ENCODE measurements at places on chromosomes 5 and 9.

DNA sequence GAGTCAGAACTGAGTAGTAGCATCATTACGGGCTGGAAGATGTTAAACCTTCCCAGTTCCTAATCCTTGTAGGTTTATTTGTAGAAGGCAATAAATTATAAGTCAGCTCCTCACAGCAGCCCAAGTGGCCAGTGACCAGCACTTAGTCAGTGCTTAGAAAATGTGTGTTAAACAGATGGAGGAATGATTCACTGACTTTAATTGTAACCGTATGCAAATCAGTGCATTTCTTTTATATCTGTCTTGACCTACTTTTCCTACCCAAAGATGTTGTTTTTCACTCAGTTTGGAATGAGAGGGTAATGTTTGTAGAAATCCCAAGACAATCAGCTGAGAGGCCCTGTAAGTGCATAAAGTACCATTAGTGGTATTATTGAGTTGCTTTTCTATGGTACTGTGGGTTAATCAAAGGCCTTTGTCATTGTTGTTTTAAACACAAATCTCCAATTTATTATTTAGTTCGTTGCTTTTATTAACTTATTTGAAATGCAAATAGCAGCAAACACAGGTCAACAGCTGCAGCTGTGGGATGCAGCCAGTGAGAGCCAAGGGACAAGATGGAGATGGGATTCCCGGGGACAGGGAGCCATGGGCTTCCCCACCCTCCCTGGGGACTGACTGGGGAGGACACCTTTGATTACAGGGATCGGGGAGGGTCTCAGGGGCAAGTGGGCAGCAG is 49.8 kb downstream of the MAP1B start:
- no peak for DNase-seq

GRCh38 chr5:174935854-174936474 is 211.6 kb downstream of the MSX2 start:
- DNase-seq = peak; percentile 38

DNA sequence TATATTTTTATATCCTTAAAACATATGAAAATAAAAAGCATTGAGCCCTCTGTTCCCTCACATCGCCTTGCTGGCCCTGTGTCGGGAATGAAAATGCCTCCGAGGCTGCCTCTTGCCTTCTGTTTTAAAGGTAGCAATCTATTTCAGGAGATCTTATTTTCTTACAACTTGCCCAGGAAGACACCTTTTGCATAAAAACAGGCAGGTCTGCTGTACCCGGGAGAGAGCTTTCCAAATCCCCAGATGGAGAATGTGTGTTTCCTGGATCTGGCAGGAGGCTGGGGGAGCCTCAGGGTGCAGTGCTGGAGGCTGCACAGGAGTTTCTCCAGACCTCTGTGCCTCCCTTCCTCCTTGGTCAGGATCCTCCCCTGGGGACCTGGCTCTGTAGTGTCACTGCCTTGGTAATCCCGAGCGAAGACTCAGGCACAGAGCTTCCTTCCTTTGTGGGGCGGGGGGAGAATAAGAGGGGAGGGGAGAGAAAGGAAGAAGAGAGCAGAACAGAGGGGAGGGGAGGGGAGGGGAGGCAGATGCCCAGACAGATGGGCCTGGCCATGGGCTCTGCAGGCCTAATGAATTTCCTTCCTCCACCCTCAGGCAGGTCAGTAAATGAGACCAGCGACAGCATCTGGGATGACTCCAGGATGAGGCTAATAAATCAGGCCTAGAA is 104.0 kb upstream of the BOD1 start:
- DNase-seq = no peak

DNA sequence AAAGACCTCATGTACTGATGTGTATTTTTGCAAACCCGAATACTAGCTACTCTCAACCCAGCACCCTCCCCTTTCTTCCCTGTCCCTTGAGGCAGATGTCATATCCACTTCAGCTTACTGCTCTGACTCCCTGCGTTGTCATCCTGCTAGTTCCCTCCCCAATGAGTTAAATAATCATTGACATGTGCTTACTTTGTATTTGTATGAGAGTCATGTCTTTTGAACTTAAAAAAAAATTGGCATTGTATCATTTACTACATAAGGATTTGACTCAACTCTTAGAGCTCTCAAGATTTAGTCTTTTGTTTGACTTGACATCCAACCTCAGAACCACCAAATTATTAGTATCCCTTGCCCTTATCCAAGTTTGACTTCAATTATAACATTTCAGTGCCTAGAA is 219.7 kb upstream of the TUT7 start:
- no peak for DNase-seq

- DNase-seq = no peak
Observed at GRCh38 chr9:135515083-135515951, 5.9 kb upstream of the LCN1 start.

GRCh38 chr5:125559296-125559695 is 812.9 kb upstream of the ZNF608 start:
- DNase-seq = peak; percentile 96

GRCh38 chr9:134240361-134240760 is 76.0 kb upstream of the RNU6ATAC start:
- DNase-seq = no peak

DNA sequence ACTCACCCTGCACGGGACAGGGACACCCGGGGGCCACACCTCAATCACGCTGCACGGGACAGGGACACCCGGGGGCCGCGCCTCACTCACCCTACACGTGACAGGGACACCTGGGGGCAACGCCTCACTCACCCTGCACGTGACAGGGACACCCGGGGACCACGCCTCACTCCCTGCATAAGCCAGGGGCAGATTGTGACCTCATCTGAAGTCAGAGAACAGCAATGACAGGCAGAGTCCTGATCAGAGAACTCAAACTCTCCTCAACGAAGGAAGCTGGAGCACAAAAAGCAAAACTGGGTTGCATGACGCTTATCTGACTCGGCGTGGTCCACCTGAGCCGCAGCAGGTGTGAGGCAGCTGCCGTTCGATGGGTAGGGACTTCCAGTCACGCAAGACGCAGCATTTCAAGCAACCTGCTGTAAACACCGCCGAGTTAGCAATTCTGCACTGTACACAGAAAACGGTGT is 3.2 kb downstream of the TERT start:
- no peak for DNase-seq

DNA sequence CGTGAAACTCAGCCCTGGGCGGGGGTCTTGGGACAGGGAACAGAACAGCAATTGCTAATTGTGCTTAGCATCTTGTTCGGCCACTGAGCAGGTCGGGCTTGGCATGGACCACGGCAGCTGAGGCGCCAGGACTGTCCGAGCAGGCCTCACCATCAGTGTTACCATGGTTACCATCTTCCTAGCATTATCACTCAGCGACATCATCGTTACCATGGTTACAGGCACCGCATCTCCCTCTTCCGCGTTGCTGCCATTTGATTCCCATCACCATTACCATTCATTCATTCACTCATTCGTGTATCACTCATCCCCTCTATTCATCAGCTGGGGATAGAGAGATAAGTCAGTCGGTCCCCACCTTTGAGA is 81.0 kb upstream of the ZBTB43 start:
- DNase-seq = peak; percentile 22

GRCh38 chr9:73269430-73270101 is 117.9 kb downstream of the ANXA1 start:
- DNase-seq = no peak

- DNase-seq = peak; percentile 18
Observed at GRCh38 chr9:19127871-19128500, 694 bp upstream of the PLIN2 start.

DNA sequence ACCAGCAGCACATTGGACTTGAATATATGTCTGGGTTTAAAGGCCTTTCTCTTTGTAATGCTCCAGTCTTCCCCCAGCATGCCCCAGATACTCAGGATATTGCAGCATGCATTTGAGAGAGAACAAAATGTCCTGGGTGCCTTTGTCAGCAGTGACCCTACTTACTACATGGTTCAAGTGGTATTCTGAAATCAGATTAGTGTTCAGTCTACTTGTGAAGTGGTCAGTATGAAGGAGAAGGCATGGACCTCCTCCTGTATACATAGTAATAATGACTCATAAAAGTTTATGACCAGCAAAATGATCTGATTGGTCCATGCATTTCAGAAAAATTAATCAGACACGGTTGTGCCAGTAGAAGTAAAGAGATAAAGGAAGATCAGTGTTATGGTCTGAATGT is 25.4 kb downstream of the GPR21 start:
- DNase-seq = peak; percentile 43

GRCh38 chr5:57338068-57338867 is 144.3 kb downstream of the ACTBL2 start:
- DNase-seq = no peak

- no peak for DNase-seq
Observed at GRCh38 chr5:74367934-74368333, 272.6 kb downstream of the ENC1 start.

DNA sequence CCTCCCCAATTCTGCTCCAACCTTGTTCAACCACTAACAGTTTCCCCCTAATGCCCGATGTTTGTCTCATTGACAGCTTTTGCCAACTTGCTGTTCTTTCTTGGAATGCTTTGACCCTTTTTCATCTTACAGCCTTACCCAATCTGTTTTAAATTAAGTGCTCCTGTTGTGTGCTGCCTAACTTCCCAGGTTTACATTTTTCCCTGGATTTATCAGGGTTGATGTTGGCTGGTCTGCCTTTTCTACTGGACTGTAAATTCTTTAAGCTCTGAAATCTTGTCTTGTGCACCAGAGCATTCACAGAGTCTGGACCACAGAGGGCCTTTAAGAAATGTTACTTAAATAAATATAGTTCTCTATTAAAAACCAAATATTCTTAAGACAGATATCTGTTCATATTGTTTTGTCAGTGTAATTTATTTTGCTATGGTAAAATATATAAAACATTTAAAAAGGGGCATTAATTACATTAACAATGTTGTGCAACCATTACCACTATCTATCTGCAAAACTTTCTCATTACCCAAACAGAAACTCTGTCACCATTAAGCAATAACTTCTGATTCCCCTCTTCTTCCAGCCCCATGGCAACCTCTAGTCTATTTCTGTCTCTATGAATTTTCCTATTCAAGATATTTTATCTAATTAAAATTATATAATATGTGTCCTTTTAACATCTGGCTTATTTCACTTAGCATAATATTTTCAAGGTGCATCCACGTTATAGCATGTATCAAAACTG is 73.0 kb downstream of the OSTF1 start:
- DNase-seq = no peak

DNA sequence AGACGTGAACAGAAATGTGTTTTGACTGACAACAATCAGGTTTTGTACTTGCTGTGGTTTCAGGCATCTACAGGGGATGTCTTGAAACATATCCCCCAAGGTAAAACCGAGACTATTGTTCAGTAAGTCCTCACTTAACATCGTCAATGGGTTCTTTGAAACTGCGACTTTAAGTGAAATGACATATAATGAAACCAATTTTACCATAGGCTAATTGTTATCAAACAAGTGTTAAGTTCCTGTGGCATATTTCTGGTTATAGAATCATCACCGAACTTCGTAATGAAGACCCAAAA is 16.4 kb upstream of the OMD start:
- no peak for DNase-seq

GRCh38 chr5:167804512-167805220 is 486.8 kb upstream of the WWC1 start:
- DNase-seq = no peak

All from brain microvascular endothelial cell (primary cell).